ENCODE measurements at places on chromosomes 1 and 21. TPM values are rescaled to one million over a fixed set of nuclear protein-coding genes. Genes with fewer than 3 reads are reported as not detected.

The NEGR1 gene
- 0.49 TPM for total RNA-seq

The FMN2 gene
- 0.19 TPM for total RNA-seq

The FCMR gene
- not detected for total RNA-seq

DNA sequence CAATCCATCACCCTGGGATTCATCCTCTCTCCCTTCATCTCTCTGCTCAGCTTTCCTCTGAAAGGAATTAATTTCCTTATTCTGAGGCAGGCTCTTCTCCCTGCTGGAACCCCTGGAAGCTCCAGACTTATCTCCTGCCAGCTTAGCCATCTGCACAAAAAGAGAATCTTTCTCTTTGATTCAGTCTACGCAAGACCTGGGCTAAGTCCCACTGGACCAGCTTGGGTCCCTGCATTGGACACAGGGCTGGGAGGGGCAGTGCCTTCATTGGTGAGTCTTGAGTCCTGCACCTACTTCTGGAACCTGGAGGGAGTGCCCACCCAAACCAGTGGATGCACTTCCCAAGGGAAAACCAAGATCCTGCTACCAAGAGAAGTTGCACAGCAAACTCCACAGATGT lies 271.7 kb upstream of the CSF3R start:
- no peaks in the 10 kb centered on the region for H3K27me3 ChIP-seq
- no peaks in the 10 kb centered on the region for H3K4me1 ChIP-seq
- no peaks in the 10 kb centered on the region for H3K36me3 ChIP-seq
- DNase-seq = no peak
- no peak overlapping the region for H3K4me3 ChIP-seq

DNA sequence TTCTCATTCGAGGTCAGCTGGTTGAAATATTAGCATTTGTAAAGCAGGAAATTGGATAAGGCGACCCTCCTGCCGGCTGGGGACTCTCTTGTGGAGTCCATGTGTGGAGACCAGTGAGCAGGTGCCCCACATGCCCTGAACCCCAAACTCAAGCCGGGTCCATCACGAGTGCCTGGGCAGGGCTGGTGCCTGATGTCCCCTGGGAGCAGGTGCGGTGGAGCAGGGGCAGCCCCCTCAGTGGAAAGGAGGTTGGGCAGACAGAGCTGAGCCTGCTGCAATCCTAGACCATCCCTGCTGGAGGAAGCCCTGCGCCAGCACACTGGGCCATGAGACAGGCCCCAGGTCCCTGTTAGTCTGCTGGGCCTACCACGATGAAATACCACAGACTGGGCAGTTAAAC lies 395.6 kb downstream of the NPHP4 start:
- H3K36me3 ChIP-seq = no peaks in the 10 kb centered on the region
- H3K4me3 ChIP-seq = no peak overlapping the region
- no peak overlapping the region for H3K27ac ChIP-seq
- DNase-seq = no peak
- no peaks in the 10 kb centered on the region for H3K27me3 ChIP-seq

DNA sequence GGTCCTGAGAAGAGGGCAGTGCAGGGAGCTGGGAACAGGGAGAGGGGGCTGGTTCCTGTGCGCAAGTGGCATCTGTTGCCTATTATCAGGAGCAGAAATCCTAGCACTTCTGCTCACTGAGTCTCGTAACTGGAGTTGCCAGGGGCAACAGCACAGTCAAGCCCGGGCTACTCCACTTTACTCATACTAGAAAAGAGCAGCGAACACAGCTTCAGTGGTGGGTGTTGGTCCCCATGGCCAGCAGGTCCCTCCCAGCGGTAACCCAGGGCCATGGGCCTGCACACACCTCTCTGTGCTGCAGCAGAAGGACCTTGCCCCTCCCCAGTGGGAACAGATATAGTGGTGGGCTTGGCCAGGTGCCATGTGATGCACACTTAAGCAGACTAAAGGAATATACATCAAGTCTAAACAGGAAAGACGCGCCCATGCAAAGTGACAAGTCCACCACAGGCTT lies 8.5 kb downstream of the PYCR2 start:
- no peak for DNase-seq
- no peaks in the 10 kb centered on the region for H3K36me3 ChIP-seq
- no peak overlapping the region for H3K4me3 ChIP-seq
- H3K27ac ChIP-seq = no peak overlapping the region

- H3K4me1 ChIP-seq = peaks cover 35% of the 10 kb centered on the region
- H3K36me3 ChIP-seq = no peaks in the 10 kb centered on the region
- H3K27ac ChIP-seq = no peak overlapping the region
- no peak for DNase-seq
- H3K4me3 ChIP-seq = no peak overlapping the region
Observed at GRCh38 chr21:45892156-45892915, 89.2 kb upstream of the COL6A1 start.

GRCh38 chr1:109669246-109669948 lies 1.5 kb downstream of the GSTM2 start:
- peaks cover 14% of the 10 kb centered on the region for H3K4me1 ChIP-seq
- H3K4me3 ChIP-seq = no peak overlapping the region
- H3K27me3 ChIP-seq = no peaks in the 10 kb centered on the region
- no peak overlapping the region for H3K27ac ChIP-seq
- H3K36me3 ChIP-seq = no peaks in the 10 kb centered on the region
- no peak for DNase-seq

GRCh38 chr1:202201971-202202370 lies 8.4 kb downstream of the LGR6 start:
- H3K36me3 ChIP-seq = no peaks in the 10 kb centered on the region
- H3K27ac ChIP-seq = no peak overlapping the region
- peaks cover 26% of the 10 kb centered on the region for H3K4me1 ChIP-seq
- DNase-seq = no peak

All from esophagus squamous epithelium (tissue), 5 donors.